ENCODE measurements at places on chromosomes 1 and 21.

- no peak for DNase-seq
Measured at GRCh38 chr21:34815831-34816705, 147.3 kb downstream of the CLIC6 start.

DNA sequence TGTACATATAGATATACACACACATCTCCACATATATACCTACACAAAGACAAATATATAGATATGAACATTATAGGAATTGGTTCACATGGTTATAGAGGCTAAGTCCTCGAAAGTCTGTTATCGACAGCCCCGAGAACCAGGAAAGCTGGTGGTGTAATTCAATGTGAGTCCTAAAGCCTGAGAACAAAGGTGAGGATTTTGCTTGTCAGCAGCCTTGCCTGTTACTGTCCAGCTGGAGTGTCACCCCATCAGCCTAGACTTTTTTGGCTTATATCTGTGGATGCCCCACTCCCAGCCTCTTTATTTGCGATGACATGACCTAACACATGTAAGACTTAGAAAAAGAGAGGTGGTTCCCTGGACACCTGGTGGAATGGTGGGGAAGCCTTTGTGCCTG is 97.0 kb downstream of the GIPC2 start:
- no peak for DNase-seq

- no peak for DNase-seq
Measured at GRCh38 chr1:232591344-232591743, 38.6 kb downstream of the SIPA1L2 start.

DNA sequence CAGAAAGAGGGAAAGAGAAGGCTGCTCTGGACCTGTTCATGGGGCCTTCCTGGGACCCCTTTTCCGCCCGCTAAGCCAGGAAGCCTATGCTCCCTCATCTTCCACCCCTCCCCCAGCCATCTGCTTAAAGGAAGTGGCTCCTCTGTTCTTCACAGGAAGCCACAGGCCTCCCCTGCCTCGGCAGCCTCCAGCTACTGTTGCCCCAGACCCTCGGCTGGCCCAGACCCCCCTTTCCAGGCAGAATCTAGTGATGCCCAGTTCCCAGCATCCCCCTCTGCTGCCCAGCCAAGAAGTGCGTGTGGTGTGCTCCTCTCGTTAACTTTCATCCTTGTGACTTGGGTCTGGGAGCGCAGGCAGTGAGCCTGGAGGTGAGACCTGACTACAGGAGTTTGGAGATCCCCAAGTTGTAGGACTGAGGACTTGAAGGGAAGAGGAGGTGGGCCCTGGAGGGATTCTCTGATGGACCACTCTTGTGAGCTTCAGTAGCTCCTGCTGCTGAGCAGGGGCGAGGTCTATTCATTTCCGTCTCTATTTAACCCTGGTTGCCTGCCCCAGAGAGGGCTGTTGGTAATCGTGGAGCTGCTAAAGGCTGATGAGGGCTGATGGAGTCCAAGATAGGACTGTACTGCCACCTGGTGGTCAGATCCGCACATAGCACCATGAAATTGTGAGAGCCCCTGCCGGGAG is 9.1 kb downstream of the IFI6 start:
- peak; percentile 58 for DNase-seq

DNA sequence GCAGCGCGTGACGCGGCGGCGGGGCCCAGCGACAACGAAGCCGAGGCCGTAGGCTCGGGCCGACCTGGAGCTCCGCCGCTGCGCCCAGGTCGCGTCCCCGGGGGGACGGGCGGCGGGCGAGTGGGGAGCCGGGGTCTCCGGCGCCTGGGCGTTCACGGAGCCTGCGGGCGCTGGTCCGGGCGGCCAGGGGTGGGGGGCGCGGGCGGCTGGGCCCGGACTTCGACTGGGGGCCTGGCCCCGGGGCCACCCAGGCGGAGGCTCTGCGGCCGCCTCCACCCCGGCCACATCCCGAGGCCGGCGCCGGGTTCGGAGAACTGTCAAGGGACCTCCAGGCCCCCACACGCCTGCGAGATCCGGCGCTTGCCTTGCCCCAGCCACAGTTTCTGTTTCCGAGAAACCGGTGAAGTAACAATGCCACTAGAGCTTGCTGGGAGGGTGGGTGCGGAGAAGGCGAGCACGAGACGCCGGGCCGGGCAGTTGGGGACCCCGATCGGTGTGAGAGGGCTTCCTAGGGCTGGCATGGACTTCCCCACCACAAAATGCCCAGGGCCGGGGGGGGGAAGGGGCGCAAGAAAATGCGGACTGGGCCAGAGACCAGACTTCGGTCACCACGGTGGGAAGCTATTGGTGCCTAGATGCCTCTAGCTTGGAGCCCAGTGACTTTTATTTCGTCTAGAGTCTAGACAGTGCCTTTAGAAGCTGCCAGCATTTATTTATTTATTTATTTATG is 501 bp downstream of the FBXO6 start:
- DNase-seq = no peak

- DNase-seq = no peak
Measured at GRCh38 chr1:97204468-97204867, 482.9 kb downstream of the PTBP2 start.
